Mucosa of gallbladder (tissue), 1 donor: ENCODE measurements at places on chromosomes 7 and 10.

DNA sequence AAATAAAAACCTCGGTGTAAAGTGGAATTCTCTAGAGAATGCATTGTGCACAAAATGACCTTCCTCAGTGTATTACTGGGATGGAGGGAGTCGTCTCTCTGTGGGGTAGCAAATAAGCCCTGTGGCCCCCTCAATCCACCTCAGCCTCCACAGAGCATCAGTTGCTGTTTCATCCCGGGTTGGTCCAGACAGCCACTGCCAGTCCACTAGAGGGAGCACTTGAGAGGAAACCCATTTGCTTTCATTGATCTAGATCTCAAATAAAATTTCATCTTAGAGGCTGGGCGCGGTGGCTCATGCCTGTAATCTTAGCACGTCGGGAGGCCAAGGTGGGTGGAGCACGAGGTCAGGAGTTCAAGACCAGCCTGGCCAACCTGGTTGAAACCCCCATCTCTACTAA is 1128.7 kb downstream of the CNTNAP2 start:
- DNase-seq: peak; percentile 37

- DNase-seq: no peak
These were observed 186.6 kb upstream of the PRSS1 start for GRCh38 chr7:142562688-142563087.

- DNase-seq: peak; percentile 84
These were observed 4.3 kb upstream of the MARVELD1 start for GRCh38 chr10:97708976-97709946.

- DNase-seq: peak; percentile 48
These were observed 57.6 kb downstream of the BICC1 start for GRCh38 chr10:58570307-58570723.

GRCh38 chr10:54800741-54801421 is at the start of gene PCDH15:
Gene PCDH15, minus strand, starts transcription at chr10:54801231. Its CDS starts 136,969 bp downstream, at chr10:54664262.
- no peak for DNase-seq

DNA sequence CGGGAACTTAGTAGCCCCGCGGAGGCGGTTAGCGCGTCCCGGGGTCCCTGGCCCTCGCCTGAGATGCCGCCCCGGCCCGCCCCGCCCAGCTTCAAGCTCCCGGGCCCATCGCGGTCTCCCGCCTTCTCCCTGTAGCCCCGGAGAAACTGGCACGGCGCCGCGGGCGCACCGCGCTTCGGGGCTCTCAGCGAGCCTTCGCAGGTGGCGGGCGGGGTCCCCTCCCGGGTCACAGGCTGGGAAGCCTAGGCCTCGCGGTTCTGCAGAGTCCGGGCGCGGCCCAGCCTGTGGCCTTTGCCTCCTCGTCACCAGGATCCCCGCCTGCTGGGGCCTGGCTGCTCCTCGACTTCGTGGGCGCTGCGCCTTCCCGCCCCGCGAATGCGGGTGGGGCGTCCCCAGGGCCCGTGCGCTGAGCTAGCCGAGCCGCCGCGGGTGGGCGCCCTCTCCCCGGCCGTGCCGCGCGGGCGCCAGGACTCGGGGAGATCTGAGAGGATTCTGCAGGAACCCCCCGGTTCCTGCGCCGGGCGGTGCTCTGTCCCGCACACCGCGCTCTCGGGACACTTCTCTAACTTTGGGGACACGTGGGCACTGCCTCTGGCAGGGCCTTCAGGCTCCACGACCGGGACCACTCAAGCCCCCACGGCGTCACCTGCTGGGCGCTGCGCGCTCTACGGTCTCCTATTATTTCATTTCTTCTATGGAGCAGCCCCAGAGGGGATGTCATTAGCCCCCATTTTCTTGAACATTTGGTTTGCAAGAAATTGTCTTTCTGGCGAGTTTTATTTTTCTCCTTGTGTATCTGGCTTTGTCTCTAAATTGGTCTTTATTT is 682 bp upstream of the RGS10 start:
- DNase-seq: peak; percentile 47

GRCh38 chr10:549391-549790 is 140.1 kb downstream of the DIP2C start:
- no peak for DNase-seq

GRCh38 chr7:24884401-24884800 is 95.6 kb downstream of the OSBPL3 start:
- no peak for DNase-seq

- no peak for DNase-seq
These were observed 301.3 kb downstream of the RNLS start for GRCh38 chr10:88281592-88282347.

GRCh38 chr7:40092182-40092581 is 42.2 kb downstream of the MPLKIP start:
- no peak for DNase-seq

DNA sequence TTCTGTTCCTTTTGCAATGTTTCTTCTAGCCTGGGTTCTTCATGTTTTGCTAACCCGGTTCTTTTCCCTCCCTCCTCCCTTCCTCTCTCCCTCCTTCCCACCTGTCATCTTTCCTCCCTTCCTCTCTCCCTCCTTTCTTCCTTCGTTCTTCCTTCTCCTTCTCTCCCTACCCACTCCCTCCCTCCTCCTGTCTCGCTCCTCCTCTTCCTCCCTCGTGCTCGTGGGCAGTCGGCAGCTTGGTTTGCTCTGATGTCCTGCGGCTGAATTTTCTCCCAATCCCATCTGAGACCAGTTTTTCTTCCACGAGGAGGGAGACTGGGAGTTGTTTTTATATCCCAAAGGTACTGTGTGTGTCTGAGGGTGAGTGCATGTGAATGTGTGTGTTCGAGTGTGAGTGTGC is 43.6 kb upstream of the DIP2C start:
- DNase-seq: no peak

DNA sequence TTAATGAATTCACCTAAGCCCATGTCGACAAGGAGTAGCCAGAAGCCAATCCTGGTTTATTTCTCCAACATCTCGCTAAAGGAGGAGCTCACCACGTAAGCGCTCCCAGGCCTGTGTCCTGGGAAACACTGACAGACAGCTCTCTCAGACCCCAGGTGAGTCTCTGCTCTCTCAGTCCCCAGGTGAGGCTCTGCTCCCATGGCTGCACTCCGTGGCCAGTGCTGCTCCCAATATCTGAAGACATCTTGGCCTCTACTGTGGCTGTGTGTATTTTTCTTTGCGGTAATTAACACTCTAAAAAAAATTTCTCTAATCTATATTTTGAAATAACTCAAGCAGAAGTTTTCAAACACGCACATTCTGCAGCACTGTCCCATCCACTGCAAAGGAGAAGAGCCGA is 564.5 kb downstream of the PTPRN2 start:
- DNase-seq: no peak

GRCh38 chr7:29284696-29285443 is 90.3 kb downstream of the CHN2 start:
- DNase-seq: no peak

- no peak for DNase-seq
These were observed 17.5 kb downstream of the PLXNA4 start for GRCh38 chr7:132558815-132559214.

DNA sequence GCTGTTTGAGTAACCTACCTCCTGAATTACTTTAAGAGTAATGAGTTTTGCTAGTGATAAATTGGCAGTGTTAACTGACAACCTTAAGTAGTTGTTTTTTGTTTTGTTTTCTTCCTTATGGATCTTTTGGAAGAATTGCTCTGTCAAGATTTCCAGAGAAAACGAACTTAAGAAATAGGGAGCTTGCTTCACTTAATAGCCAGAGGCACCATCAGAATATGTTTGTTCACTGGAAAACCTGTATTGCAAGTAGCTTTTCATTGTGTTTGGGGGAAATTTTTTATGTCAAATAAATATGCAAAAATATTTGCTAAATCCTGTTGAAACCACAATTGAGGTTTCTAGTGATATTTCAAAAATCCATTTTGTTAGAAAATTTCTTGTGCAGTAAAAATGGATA is 65.5 kb upstream of the PAPSS2 start:
- DNase-seq: no peak

DNA sequence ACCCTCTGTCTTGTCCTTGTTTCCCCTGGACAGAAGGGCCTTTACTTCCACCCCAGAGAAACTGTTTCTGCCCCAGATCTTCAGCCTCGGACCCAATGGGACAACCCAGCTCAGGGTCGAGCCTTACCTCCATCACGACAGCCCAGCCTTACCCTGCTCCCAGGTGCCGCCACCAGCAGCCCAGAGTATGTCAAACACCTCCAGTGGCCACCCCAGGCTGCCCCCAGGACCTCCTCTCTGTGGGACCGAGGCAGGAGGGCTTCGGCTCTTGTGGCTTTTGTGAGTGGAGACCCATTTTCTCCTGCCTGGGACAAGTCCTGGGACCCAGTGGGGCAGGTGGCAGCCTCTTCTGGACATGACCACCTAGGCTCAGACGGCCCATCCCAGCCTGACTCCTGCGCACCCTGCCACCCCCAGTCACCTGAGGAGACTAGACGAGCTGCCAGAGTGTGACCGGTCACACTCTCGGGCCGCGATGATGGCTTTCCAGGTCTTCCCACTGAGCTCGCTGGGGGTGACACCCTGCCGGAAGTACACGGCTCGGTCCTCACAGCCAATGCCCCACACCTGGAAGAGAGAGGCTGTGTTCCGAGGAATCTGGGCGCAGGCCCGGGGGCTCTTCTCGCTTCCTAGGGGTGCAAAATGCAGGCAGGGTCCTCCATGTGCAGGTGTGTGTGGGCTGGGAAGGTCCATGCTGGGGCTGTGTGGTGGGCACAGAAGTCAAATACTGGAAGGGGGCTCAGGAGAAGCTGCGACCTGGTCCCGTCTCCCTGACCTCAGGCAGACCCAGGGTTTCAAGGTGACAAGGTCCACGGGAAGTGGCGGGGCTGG is 15.5 kb downstream of the TECPR1 start:
- no peak for DNase-seq

DNA sequence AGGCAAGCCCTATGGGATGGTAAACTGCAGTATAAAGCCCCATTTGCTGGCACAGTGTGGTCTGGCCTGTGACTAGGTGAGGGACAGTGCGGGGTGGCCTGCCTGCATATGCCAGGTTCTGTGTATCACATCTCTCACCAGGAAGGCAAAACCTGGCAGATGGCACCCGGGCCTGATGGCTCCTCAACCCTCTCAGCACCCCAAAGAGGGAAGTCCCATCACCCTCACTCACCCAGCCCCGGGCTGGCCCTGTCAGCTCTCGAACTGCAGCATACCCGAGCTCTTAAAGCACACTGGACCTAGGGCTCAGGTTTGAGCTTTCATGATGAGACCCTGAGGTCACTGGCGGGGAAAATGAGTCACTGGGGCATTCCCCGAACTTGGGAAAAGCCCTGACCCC is 130.5 kb downstream of the LHPP start:
- DNase-seq: no peak

DNA sequence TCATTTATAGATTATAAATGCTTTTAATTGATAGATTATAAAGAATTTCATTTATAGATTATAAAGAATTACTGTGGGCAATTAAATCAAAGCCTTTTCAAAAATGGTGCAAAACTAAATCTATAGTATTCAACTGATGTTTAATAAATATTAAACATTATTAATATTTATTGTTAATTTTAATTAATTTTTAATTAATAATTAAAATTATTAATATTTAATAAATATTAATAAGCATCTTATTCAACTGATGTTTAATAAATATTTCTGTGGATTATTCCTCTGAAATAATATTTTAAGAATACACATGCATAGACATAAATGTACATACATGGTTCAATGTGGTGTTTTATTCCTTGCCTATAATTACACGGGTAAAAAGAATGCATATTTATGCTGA is 346.8 kb downstream of the PCDH15 start:
- no peak for DNase-seq

DNA sequence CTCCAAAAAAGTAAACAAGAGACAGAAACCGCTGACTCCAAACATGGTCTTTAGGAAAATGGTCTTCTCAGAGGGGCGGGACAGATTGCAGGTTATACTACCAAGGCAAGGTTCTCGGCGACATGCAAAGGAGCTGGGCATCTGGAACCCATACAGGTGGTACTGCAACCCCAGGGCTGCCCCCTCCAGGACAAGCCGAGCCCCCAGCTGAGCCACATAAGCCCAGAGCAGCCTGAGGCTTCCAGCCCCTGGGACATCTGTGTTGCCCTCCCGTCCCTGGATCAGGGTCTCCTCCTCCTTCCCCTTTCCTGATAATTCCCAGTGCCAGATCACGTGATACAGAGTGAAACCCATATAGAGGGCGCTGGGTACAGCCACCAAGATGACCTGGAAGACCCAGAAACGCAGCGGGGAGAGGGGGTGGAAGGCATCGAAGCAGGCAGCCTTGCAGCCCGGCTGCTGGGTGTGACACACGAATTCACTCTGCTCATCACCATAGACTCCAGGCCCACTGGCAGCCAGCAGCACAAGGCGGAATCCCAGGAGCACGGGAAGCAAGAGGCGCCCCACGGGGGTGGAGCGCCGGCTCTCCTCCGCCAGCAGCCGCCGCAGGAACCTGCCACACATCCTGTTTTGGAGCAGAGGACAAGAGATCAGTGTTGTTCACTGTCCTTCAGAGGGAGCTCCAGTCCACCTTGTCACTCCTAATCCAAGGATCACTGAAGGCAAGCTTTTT is at the start of gene GJC3:
Gene GJC3, minus strand, starts transcription at position 627 of the 736 bp plus-strand sequence. Its CDS starts 0 bp downstream, at position 627.
- peak; percentile 27 for DNase-seq

DNA sequence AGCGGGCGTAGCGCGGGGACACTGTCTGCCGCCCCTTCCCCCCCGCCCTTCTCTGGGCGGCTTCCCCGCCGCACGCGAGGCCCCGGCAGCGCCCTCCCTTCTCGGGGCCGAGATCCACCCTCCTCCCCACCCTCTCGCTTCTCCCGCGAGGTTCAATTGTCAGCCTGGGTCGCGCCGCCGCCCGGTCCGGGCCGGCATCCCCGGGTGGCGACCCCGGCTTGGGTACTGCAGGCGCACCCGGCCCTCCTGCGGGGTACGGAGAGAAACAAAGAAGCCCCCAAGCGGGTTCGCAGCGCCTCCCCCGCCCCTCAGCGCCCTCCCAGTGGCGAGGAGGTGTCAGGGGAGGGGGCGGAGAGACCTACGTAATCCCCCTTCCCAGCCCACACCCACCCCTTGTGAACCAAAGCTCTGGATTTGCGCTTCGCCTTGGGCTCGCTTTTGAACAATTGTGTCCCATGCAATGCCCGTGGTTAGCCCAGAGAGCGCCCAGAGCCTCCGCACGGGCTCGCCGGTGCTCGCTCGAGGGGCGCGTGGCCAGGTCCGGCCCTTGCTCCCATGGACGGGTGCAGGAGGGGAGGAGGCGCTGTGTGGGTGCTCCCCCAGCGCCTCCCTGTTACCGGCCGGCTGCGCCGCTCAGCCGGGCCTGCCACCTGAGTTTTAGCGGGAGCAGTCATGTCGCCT is 634 bp downstream of the HECW1 start:
- peak; percentile 20 for DNase-seq
